ENCODE measurements at places on chromosomes 11 and 22. TPM values are rescaled to one million over a fixed set of nuclear protein-coding genes. Genes with fewer than 3 reads are reported as not detected.

GRCh38 chr11:78886616-78887015 lies 312.0 kb upstream of the NARS2 start:
- H3K4me3 ChIP-seq, result no peak overlapping the region
- no peaks in the 10 kb centered on the region for H3K27me3 ChIP-seq
- H3K36me3 ChIP-seq, result peaks cover 14% of the 10 kb centered on the region
- no peak overlapping the region for H3K27ac ChIP-seq
- H3K4me1 ChIP-seq, result peaks cover 1% of the 10 kb centered on the region

DNA sequence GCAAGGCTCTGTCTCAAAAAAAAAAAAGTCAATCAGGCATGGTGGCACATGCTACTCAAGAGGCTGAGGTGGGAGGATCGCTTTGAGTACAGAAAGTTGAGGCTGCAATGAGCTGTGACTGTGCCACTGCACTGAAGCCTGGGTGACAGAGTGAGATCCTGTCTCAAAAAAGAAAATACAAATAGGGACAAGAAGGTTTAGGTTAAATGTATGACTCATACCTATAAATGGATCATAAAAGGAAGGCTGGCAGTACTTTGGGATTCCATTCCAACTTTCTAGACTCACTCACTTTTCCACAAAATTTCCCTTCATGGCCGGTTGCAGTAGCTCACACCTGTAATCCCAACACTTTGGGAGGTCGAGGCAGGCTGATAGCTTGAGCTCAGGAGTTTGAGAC lies 25.6 kb upstream of the OSBP start:
- peaks cover 77% of the 10 kb centered on the region for H3K36me3 ChIP-seq
- no peaks in the 10 kb centered on the region for H3K27me3 ChIP-seq
- no peak overlapping the region for H3K27ac ChIP-seq
- no peaks in the 10 kb centered on the region for H3K4me1 ChIP-seq
- H3K4me3 ChIP-seq, result no peak overlapping the region

GRCh38 chr11:120431633-120432032 lies 79.9 kb upstream of the GRIK4 start:
- peaks cover 25% of the 10 kb centered on the region for H3K36me3 ChIP-seq
- no peak for DNase-seq
- H3K27me3 ChIP-seq, result no peaks in the 10 kb centered on the region
- peak overlapping the region; percentile 66 for H3K4me3 ChIP-seq
- peaks cover 32% of the 10 kb centered on the region for H3K4me1 ChIP-seq

- DNase-seq, result no peak
- H3K27me3 ChIP-seq, result peaks cover 51% of the 10 kb centered on the region
- H3K27ac ChIP-seq, result no peak overlapping the region
- no peaks in the 10 kb centered on the region for H3K36me3 ChIP-seq
- no peak overlapping the region for H3K4me3 ChIP-seq
- no peaks in the 10 kb centered on the region for H3K4me1 ChIP-seq
Measured at GRCh38 chr11:112396076-112396475, 135.4 kb upstream of the PLET1 start.

DNA sequence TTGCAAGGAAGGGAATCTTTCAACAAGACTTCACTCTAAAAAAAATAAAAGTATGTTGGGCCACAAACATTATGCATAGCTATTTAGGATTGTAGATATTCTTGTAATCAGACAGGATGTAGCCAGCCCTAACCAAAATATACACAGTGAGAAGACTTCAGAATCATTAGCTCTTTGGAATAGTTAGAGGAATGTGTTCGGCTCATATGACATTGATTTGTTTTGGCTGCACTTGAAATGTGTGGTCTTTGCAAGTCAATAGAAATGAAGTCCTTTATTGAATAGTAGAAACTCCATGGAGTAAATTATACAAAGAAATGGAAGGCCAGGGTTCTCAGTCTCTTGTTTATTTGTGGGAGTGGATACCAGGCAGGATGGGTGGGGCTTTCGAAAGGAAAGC lies 692.1 kb downstream of the NTM start:
- peak overlapping the region; percentile 3 for H3K4me3 ChIP-seq
- DNase-seq, result no peak
- H3K27ac ChIP-seq, result peak overlapping the region; percentile 91
- peaks cover 77% of the 10 kb centered on the region for H3K4me1 ChIP-seq
- no peaks in the 10 kb centered on the region for H3K27me3 ChIP-seq

GRCh38 chr22:38773363-38773946 lies 17.7 kb upstream of the SUN2 start:
- DNase-seq, result no peak
- H3K36me3 ChIP-seq, result peaks cover 3% of the 10 kb centered on the region
- H3K27me3 ChIP-seq, result no peaks in the 10 kb centered on the region

DNA sequence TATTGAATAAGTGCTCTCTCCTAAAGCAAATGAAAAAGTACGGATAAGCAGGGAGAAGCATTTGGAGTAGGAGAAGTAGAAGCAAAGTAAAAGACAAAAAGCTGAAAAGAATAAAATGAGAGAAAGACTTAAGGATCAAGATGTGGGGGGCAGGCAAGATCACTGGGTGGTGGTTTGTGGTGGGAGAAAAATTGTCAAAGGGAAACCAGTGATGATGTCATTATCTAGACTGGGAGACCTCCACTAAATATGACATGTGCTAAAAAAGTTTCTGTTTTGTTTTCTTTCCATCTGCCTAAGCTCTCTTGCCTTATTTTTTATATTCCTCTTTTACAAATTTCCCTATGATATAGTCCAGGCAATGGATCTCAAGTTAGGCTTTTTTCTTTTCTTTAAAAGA lies 14.8 kb upstream of the MAML2 start:
- no peak overlapping the region for H3K4me3 ChIP-seq
- no peaks in the 10 kb centered on the region for H3K27me3 ChIP-seq
- no peak for DNase-seq
- peaks cover 46% of the 10 kb centered on the region for H3K36me3 ChIP-seq
- no peaks in the 10 kb centered on the region for H3K4me1 ChIP-seq

DNA sequence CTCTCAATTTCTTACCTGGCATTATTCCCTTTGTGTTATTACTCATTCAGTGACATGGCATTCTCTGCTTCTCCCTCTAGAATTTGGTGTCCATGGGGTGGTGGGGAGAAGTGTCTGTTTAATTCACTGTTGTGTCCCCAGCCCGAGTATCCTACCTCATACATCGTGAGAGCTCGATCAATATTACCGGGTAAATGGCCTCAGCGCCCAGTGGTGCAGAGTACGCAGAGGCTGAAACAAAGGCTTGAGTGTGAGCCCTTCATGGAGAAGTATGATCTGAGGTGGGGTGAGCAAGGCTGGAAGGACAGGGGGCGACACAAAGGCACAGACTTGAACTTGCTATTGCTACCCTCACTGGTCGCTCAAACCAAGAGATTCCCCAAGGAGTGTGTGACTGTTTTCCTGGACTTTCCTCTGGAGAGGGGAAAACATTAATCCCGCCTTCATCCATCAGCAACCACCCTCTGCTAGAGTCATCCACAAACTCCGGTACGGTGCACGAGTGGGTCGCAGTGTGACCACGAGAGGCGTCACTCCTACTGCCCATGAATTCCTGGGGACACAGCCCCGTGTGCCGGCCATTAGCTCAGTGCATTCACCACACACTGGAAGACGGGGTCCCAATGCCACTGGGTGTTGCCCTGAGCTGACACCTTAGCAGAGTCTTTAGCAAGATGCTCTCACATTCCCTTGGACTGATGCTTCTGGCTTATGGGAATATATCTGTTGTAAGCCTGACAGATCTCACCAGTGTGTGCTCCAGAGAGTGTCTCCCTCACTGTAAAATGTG lies 35.0 kb upstream of the CCND1 start:
- H3K36me3 ChIP-seq, result peaks cover 2% of the 10 kb centered on the region
- H3K27me3 ChIP-seq, result peaks cover 12% of the 10 kb centered on the region
- DNase-seq, result no peak
- no peak overlapping the region for H3K4me3 ChIP-seq
- H3K4me1 ChIP-seq, result no peaks in the 10 kb centered on the region
- H3K27ac ChIP-seq, result no peak overlapping the region

- peak; percentile 38 for DNase-seq
- peaks cover under 1% of the 10 kb centered on the region for H3K4me1 ChIP-seq
- H3K36me3 ChIP-seq, result no peaks in the 10 kb centered on the region
- H3K4me3 ChIP-seq, result no peak overlapping the region
- no peak overlapping the region for H3K27ac ChIP-seq
Measured at GRCh38 chr11:44010789-44011251, 37.0 kb upstream of the ACCSL start.

- H3K4me3 ChIP-seq, result no peak overlapping the region
- no peaks in the 10 kb centered on the region for H3K27me3 ChIP-seq
- peaks cover 29% of the 10 kb centered on the region for H3K4me1 ChIP-seq
- DNase-seq, result no peak
- peak overlapping the region; percentile 41 for H3K27ac ChIP-seq
Measured at GRCh38 chr11:48013269-48013901, 33.0 kb downstream of the PTPRJ start.

GRCh38 chr11:59097113-59097708 lies 9.8 kb upstream of the FAM111B start:
- H3K27me3 ChIP-seq, result peaks cover 81% of the 10 kb centered on the region
- no peak for DNase-seq
- no peak overlapping the region for H3K27ac ChIP-seq
- no peaks in the 10 kb centered on the region for H3K36me3 ChIP-seq
- H3K4me1 ChIP-seq, result peaks cover 4% of the 10 kb centered on the region

- H3K27me3 ChIP-seq, result no peaks in the 10 kb centered on the region
- DNase-seq, result no peak
- peaks cover 2% of the 10 kb centered on the region for H3K4me1 ChIP-seq
- H3K27ac ChIP-seq, result no peak overlapping the region
- no peak overlapping the region for H3K4me3 ChIP-seq
- H3K36me3 ChIP-seq, result peaks cover 7% of the 10 kb centered on the region
Measured at GRCh38 chr11:1889224-1889930, 2.3 kb downstream of the PRR33 start.

DNA sequence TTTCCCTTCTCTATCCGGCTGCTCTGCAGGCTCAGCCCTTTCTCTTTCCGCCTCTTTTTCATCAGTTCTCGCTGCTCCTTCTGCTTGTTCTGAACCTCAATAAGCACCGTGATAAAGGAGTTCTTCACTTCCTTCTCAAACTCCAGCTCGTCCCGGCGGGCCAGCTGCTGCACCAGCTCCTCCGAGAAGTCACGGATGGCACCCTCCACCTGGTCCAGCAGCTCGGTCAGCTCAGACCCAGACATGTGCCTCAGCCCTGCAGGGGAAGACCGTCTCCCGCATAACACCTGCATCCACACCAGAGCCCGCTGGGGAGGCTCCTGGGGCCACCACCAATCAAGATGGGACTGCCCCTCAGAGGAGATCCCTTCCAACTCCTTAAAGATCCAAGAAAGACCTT lies 40.2 kb downstream of the FEZ1 start:
- H3K27ac ChIP-seq, result no peak overlapping the region
- DNase-seq, result peak; percentile 83
- H3K4me1 ChIP-seq, result peaks cover 26% of the 10 kb centered on the region

DNA sequence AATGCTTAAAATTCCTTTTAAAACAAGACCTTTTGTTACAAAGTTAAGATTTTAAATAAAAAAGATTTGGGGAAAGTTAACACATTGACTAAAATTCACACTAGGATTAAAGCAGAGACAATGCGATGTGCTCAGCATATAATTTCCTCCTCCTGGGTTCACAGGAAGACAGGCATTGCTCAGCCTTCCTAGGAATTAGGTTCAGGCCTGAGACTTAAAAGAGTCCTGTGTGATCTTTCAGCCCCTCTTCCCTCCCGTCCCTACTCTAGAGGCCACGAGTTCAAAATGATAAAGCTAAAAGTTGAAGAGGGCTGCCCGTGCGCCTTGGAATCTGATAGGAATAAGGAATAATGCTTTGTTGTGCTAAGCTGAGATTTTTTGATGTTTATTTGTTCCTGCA lies 218.6 kb downstream of the KIRREL3 start:
- H3K36me3 ChIP-seq, result no peaks in the 10 kb centered on the region
- no peak overlapping the region for H3K4me3 ChIP-seq
- H3K4me1 ChIP-seq, result no peaks in the 10 kb centered on the region
- H3K27me3 ChIP-seq, result no peaks in the 10 kb centered on the region
- no peak for DNase-seq

- H3K4me3 ChIP-seq, result peak overlapping the region; percentile 34
- H3K4me1 ChIP-seq, result peaks cover 14% of the 10 kb centered on the region
- no peaks in the 10 kb centered on the region for H3K27me3 ChIP-seq
Measured at GRCh38 chr11:47204637-47204989, 10.2 kb upstream of the DDB2 start.

- H3K27ac ChIP-seq, result no peak overlapping the region
- H3K27me3 ChIP-seq, result peaks cover 21% of the 10 kb centered on the region
- no peaks in the 10 kb centered on the region for H3K36me3 ChIP-seq
- H3K4me1 ChIP-seq, result peaks cover 10% of the 10 kb centered on the region
- DNase-seq, result peak; percentile 72
- H3K4me3 ChIP-seq, result no peak overlapping the region
Measured at GRCh38 chr11:134863294-134863693, 451.3 kb upstream of the B3GAT1 start.

GRCh38 chr11:94043241-94043640 lies 22.1 kb downstream of the HEPHL1 start:
- no peak for DNase-seq
- no peaks in the 10 kb centered on the region for H3K4me1 ChIP-seq
- no peak overlapping the region for H3K4me3 ChIP-seq
- H3K27ac ChIP-seq, result no peak overlapping the region
- H3K36me3 ChIP-seq, result no peaks in the 10 kb centered on the region

DNA sequence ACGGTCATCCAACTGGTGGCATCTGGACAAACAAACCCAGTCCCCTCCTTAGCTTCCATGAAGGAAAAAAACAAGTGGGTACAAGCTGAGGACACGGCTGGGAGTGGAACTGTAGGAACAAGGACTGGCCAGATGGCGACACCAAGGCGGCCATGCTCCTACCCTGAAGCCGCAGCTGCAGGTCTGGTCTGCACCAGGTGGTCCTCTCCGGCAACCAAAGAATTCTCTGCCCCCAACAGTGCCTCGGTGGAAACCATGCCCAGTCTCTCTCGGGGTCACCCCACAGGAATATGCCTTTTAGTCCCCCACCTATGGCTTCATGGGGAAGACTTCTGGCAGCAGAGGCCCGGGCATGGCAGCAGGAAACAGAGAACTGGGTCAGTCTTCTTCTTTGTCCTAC lies 22.6 kb downstream of the OVOL1 start:
- no peak overlapping the region for H3K4me3 ChIP-seq
- DNase-seq, result no peak
- peaks cover under 1% of the 10 kb centered on the region for H3K36me3 ChIP-seq
- H3K4me1 ChIP-seq, result no peaks in the 10 kb centered on the region
- H3K27me3 ChIP-seq, result peaks cover 14% of the 10 kb centered on the region
- no peak overlapping the region for H3K27ac ChIP-seq

CCDC15 gene
- 1.3 TPM for total RNA-seq

CREB3L1 gene
- total RNA-seq, result 78.6 TPM

KRTAP5-7 gene
- not detected for total RNA-seq

KCTD14 gene
- 0.73 TPM for total RNA-seq

ANGPTL5 gene
- 2.4 TPM for total RNA-seq

PKDREJ gene
- 0.05 TPM for total RNA-seq

DDIAS gene
- total RNA-seq, result 2.5 TPM

PICK1 gene
- total RNA-seq, result 26.2 TPM

GAS2L1 gene
- total RNA-seq, result 21.6 TPM

OR8D4 gene
- not detected for total RNA-seq

SSTR3 gene
- total RNA-seq, result not detected

MGAT3 gene
- 9.4 TPM for total RNA-seq

ARHGAP20 gene
- total RNA-seq, result 0.91 TPM

CDHR5 gene
- total RNA-seq, result not detected

TRPC6 gene
- 43.8 TPM for total RNA-seq
